ENCODE measurements at places on chromosomes 6 and 20.

DNA sequence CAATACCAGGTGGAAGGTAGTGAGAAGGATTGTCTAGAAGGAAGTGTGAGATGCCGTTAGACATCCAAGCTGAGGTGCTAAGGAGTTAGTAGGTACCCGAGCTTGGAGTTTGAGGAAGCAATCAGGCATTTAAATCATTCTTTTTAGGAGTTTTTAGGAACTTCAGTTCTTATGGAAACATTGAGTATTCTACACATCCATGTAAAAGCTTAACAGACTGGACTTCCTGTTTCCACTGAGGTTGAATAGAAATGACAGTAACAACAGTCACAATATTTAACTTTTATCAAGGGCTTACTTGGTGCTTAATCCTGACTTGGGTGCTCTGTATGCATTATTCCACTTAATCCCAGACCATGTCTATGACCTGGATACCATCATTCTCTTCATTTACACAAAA is 136.4 kb downstream of the UST start:
- no peak for DNase-seq

DNA sequence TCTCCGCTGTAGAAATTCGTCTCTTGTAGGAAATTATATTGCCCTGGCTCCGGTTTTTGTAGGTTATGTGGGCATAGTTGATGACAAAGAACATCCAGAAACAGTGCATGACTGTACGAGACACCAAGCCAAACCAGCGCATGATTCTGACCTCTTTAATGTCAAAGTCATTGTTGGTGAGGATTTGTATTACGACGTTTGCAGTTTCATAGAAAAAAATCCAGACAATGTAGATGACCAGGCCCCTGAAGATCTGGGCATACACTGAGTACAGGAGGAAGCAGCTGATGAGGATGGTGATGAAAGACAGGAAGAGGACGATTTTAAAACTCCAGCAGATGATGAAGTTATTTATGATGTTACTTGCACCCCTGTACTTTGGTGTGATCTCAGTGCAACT is 39.1 kb upstream of the TBC1D22B start:
- DNase-seq, result no peak

DNA sequence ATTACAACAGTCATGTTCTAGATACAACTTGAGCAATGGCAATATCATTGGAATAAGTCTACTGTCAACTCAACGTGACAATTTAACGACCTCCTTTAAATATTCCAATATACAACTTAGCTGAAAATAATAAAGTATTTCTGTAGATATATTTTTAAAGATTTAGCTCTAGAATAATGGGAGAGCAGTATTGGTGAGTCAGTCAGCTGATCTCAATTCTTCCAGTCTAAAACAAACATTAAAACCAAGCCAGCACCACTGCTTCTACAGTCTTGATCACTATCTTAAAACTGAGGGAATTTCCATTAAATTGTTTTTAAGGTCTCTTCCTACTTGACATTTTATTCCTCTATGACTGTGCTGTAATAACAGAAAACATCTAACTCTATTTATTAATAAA is 38.2 kb downstream of the NOL7 start:
- DNase-seq, result no peak

GRCh38 chr20:17626217-17627007 is 55.6 kb downstream of the RRBP1 start:
- DNase-seq, result no peak

- DNase-seq, result no peak
Measured at GRCh38 chr6:13859871-13860555, 45.7 kb upstream of the MCUR1 start.

GRCh38 chr20:38135651-38136420 is 29.2 kb downstream of the TGM2 start:
- no peak for DNase-seq

- DNase-seq, result no peak
Measured at GRCh38 chr6:109224107-109224875, 129.0 kb downstream of the CEP57L1 start.

DNA sequence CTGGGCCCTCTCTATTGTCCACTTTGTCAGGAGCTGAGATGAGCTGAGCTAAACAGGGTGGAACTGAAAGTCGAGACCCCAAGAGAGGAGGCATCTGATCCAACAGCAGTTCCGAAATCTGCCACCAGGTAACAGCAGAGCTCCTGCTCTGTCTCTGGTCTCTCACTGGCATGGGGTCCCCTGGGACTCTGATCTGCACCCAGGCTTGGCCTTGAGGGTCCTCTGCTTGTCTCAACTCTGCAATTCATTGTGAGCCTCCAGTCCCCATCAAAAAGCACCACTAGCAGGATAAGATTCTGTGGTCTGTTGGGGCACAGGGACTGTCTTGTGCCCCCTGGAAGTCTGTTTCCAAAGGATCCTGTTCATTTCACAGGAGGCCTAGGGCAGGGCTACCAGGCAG is 62.5 kb upstream of the TOP1 start:
- no peak for DNase-seq

- DNase-seq, result no peak
Measured at GRCh38 chr20:46119547-46119946, 1.4 kb downstream of the CD40 start.

GRCh38 chr6:51608383-51608782 is 479.0 kb downstream of the PKHD1 start:
- DNase-seq, result no peak

DNA sequence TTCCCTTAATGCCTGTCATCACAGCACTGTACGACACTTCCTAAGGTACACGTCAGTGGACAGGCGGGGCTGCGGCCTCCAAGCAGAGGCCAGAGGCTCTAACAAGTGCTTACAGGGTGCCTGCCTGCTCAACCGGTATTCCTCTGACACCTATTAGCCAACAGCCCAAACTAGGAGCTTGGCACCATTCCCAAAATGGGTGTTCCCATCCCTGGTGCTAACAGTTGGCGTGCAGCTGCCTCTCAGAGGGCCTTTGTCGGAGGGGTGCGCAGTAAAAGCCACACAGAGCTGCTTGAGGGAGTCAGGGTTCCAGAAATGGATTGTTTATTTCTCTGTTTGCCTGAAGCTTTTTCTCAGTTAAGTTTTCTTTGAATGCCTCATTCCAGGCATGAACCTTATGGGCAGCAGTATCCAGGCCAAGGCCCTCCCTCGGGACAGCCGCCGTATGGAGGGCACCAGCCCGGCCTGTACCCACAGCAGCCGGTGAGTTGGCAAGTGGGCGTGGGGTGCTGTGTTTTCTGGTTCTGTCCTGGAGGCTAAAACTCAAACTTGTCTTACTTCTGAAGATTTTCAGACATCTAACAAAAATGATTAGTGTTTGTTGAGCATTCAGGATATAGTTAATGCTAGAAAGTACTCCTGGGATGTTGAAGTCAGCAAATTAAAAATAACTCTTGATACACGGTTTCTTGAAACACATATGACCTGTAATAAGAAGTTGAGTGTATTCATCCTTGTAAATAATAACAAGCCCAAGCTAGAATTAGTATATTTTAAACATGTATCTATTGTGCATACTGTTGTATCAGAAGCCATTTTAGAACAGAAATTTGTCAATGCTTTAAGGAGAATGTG is 124.7 kb downstream of the TMEM242 start:
- no peak for DNase-seq

- DNase-seq, result no peak
Measured at GRCh38 chr6:130997061-130997753, 65.8 kb downstream of the EPB41L2 start.

GRCh38 chr6:125679128-125679527 is 70.3 kb upstream of the HEY2 start:
- no peak for DNase-seq

GRCh38 chr6:144248003-144248402 is 37.1 kb upstream of the UTRN start:
- DNase-seq, result no peak

- DNase-seq, result no peak
Measured at GRCh38 chr20:53101992-53102760, 130.0 kb downstream of the TSHZ2 start.

- DNase-seq, result no peak
Measured at GRCh38 chr6:3610206-3610605, 141.3 kb downstream of the PXDC1 start.

GRCh38 chr6:158624684-158625682 is 19.6 kb downstream of the DYNLT1 start:
- DNase-seq, result no peak

- no peak for DNase-seq
Measured at GRCh38 chr20:33832103-33832804, 21.1 kb downstream of the CHMP4B start.

- no peak for DNase-seq
Measured at GRCh38 chr20:6012179-6012578, 41.7 kb downstream of the LRRN4 start.

DNA sequence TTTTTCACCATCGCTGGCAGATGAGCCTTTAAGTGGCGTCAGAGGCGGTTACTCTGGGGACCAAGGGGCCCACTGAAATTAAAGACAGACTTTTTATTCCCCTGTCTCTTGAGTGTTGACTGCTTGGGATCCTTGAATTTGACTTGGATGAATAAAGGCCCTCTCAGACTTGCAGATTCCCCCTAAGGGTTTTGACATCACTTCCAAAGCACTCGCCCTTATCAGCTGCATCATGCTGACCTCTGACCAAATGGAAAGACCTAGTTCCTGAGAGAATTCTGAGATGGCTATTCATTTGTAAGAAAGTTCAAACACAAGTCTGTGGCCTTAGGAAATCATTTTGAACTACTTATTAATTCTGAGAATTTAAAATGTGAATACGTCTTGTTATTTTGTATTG is 13.5 kb upstream of the MOXD1 start:
- no peak for DNase-seq

DNA sequence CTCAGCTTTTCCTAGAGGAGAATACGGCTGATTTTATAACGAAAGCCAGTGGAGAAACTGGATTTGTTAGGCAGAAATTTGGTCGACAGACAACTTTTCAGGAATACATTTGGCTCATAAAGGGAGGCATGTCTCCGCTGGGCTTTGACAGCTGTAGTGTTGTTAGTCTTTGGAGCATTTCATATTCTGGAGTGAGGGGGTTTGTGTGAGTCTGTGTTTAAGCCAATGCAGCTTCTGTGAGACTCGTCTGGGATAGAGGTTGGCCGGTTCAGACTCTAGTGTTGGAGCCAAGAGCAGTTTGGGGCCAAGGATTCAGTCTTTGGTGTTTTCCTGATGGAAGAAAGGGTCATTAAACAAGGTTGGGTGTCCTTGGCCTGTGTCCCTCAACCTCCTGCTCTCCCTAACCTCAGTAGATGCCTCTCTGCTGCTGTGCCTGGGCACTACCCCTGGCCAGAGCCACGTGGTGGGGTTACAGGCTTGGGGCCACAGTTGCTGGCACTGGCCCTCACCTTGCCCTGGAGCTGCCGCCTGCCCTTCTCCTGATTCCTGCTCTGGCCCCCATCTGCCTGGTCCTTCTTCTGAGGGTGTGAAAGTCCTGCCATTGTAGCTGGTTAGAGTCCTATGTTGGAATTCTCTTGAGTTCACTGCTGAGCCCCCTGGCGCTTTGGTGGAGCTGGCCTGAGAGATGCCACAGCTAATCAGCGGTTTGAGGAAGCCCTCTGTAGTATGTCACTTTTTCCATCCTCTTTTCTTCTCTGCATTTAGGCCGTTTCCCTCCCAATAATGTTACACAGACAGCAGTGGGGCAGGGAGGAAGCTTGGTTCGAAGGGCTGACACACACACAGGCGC is 6.9 kb downstream of the PTK7 start:
- DNase-seq, result no peak

DNA sequence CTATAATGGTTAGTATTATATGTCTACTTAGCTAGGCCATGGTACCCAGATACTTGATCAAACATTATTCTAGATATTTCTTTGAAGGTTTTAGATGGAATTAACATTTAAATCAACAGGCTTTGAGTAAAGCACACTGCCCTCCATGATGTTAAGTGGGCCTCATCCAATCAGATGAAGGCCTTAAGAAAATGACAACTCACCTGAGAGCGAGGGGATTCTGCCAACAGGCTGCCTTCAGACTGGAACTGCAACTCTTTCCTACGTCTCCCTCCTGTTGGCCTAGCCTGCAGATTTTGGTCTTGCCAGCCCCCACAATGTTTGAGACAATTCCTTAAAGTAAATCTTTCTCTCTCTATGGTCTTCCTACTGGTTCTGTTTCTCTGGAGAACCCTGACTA is 137.3 kb downstream of the AHI1 start:
- no peak for DNase-seq

DNA sequence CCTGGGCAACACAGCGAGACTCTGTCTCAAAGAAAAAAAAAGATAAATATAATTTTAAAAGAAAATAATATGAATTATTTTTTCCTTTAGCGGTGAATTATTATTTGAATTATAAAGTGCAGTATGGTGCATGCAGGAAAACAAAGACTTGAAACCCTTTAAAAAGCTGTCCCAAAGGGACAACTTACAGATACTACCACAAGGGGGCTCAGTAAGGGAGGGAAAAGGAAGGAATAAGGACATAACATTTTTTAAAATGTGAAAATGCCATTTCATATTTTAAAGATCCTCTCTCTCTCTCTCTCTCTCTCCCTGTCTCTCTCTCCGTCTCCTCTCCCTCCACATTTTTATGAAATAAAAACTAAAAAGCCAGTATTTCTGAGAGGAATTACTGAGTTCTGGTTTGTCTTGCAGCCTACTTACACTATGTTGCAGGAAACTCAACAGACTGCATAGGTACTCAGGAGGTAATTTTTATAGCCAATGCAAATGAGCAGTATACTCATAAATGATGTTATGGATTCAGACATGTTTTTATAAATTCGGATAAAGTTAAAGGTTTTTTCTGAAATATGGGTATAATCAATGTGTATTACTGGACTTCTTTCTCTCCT is 455.0 kb upstream of the GJE1 start:
- no peak for DNase-seq

DNA sequence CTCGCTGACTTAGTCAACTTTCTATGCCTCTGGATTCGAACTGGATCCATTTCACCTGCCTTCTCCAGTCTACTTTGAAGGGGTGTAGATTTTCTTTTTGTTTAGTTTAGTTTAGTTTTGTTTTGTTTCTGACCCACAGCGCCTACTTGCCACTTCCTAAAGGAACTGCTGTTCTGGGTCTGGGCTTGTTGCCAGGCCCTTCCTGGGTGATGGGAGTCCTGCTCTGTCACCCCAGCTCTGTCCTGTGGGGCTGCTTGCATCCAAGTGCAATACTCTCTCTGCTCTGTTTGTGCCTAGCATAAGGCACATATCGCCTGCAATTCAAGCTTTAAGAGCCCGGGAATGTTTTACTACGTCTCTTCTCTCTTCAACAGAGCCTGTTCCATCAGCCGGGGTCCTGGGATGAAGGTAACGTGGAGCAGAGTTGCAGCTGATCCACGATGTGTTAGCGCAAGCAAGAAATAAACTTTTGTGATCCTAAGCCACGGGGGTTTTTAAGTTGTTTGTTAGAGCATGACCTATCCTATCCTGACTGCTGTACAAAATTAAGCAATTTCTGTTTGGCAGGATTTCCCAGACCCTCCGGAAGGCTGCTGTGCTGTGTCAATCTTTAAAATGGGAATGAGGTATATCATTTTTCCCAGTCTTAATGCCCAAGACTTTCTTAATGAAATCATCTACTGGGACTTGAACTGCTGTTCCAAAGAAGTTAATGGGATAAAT is 30.9 kb upstream of the TAGAP start:
- no peak for DNase-seq

DNA sequence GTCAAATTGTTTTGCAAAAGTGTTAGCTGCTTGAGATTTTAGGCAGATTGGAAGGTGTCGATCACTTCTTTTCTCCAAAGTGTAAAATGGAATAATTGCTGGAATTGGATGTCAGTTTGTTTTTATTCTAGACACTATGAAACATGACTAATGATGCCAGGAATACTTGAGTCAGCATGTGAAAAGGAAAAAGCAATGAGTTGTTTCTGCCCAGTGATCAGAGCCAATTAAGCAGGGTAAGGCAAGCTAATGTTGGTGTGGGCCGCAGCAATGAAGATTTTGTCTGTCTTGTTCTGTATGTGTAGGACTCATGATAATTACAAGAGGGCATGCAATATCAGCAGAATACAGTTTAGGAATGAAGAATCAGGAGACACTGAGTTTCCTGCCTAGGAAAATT is 110.3 kb downstream of the CARMIL1 start:
- DNase-seq, result no peak
